ENCODE measurements at places on chromosomes 7 and 10. TPM values are rescaled to one million over a fixed set of nuclear protein-coding genes. Genes with fewer than 3 reads are reported as not detected.

- no peak for DNase-seq
- H3K4me3 ChIP-seq = no peak overlapping the region
- no peaks in the 10 kb centered on the region for H3K36me3 ChIP-seq
- H3K27ac ChIP-seq = no peak overlapping the region
- H3K27me3 ChIP-seq = no peaks in the 10 kb centered on the region
These were observed 203.1 kb upstream of the PDE1C start for GRCh38 chr7:32273297-32273696.

DNA sequence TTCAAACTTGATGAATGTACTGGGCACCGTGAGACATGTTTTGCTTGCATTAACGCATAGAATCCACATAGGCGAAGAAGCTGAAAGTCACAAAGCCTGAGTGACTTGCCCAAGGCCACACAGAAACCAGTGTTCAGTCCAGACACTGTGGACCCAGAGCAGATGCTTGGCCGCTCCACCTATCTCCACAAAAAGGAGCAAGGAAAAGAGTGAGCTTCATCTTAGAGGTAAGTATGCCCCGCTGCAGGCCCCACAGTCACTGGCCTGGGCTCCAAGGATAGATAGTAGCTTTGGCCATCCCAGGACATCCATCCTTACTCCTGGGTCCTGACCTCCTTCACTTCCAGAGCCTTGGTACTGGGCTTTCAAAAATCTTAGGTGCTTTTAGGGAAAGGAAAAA lies 60.1 kb upstream of the SAMD8 start:
- H3K4me1 ChIP-seq = no peaks in the 10 kb centered on the region
- H3K4me3 ChIP-seq = no peak overlapping the region
- no peaks in the 10 kb centered on the region for H3K27me3 ChIP-seq
- no peak for DNase-seq
- no peak overlapping the region for H3K27ac ChIP-seq
- H3K36me3 ChIP-seq = no peaks in the 10 kb centered on the region

DNA sequence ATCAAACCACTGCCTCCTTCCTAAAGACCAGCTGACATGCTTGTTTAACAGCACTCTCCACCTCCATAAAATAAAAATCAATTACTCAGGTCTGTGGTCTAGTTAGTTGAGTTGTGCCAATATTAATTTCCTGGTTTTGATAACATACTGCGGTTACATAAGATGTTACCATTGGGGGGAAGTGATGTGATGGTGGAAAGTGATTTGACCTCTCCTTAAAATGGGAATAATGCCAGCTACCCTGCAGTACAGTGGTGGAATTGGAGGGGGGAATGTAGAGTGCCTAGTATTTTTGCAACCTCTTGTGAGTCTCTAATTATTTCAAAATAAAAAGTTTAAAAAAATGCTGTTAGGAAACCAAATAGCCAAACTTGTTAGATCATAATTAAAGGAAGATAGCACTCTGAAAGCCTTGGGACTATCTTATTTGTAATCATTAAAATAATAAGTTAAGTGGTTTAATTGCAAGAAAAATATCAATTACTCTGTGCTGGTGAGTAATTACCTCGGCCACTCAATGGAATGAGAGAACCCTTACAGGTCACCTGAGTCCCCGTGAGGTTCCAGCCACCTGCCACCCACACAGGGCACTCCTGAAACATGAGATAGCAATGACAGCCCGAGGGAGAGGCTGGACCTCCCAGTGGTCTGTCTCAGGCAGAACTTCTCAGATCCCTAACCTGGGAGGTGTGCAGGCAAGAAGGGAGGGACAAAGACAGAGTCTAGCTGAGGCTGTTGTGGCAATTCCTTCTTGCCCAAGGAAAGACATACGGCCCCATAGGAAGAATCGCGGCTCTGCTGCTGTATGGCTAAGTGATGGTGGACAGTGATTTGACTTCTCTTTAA lies 94.1 kb downstream of the SH3PXD2A start:
- H3K27me3 ChIP-seq = no peaks in the 10 kb centered on the region
- DNase-seq = peak; percentile 55
- H3K4me3 ChIP-seq = no peak overlapping the region
- peaks cover 77% of the 10 kb centered on the region for H3K4me1 ChIP-seq

DNA sequence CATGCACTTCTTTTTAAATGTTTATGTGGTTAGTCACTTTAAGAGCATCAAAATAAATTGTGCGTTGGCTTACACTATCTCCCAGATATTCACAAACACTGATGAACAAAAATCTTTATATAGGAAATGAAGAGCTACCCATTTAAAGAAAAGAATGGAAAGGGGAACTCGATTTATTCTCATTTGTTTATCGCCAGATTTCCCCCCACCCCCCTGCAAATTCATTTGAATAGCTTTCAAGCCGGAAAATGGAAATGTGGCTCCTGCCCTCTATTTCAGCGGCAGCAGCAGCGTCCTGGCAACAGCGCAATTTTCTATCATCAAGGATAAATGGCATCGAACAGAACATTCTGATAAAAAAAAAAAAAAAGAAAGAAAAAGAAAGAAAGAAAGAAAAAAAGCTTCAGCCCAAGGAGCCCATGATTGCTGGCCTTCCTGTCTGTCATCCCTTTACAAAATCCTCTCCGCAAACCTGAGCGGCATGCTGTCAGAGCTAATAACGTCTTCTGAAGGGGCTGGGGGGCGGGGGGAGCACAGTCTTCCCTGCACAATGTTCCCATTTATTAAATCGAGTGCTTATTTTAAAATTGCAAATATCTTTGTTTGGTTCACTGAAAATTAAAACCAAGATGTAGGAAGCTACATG lies 13.7 kb upstream of the DLX6 start:
- H3K4me1 ChIP-seq = no peaks in the 10 kb centered on the region
- no peak overlapping the region for H3K4me3 ChIP-seq
- DNase-seq = no peak
- no peak overlapping the region for H3K27ac ChIP-seq

GRCh38 chr7:30980194-30980593 lies 16.4 kb downstream of the GHRHR start:
- no peaks in the 10 kb centered on the region for H3K36me3 ChIP-seq
- no peak overlapping the region for H3K27ac ChIP-seq
- peaks cover 40% of the 10 kb centered on the region for H3K27me3 ChIP-seq
- no peak overlapping the region for H3K4me3 ChIP-seq
- no peaks in the 10 kb centered on the region for H3K4me1 ChIP-seq
- no peak for DNase-seq

- H3K4me1 ChIP-seq = peaks cover 1% of the 10 kb centered on the region
- no peak overlapping the region for H3K4me3 ChIP-seq
- no peaks in the 10 kb centered on the region for H3K27me3 ChIP-seq
- no peak overlapping the region for H3K27ac ChIP-seq
- no peaks in the 10 kb centered on the region for H3K36me3 ChIP-seq
These were observed 109.5 kb upstream of the LAMB4 start for GRCh38 chr7:108239501-108240225.

The DEPP1 gene
- total RNA-seq = 8.0 TPM

The RNF32 gene
- total RNA-seq = 2.7 TPM

The CFAP70 gene
- 1.3 TPM for total RNA-seq

The RAB19 gene
- 0.50 TPM for total RNA-seq

The VSTM2A gene
- total RNA-seq = 0.20 TPM
